ENCODE measurements at places on chromosomes 6 and 20.

- DNase-seq: no peak
These were observed 54.2 kb downstream of the CNR1 start for GRCh38 chr6:88111991-88112390.

DNA sequence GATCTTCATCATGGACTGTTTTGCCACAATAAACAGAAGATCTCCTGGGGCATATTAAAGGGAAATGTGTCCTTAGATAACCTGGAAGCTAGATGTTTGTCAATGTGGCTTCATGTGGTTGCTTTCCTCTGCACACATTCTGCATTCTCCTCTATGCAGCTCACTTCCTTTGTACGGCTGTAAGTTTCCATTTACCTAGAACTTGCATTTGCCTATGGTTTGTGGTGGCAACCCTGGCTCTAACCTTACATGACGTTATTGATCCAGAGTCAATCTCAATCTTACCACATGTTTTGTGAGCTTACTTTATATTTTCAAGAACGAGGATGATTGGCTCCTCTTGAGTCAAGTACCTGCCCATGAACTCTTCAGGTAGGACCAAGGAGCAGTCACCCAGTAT is 863.1 kb downstream of the MAFB start:
- no peak for DNase-seq

DNA sequence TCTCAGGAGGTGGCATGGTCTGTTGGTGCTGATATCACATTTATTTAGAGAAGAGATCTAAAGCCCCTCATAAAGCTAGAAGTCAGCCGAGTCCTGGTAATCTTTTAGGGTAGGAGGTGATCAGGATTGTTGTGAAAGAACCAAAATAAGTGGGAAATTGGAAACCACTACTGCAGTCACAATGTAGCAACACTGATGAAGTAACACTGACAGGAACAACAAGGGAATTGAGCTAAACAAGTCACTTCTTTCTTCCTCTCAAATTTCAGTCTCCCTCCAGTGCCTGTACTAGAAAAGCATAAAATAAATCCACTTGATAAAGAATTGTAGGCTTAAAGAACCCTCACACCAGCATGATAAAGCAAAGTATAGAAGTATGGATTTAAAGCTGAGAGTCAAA is 1509.0 kb downstream of the GRIK2 start:
- DNase-seq: no peak

GRCh38 chr20:23624324-23624691 is 13.4 kb downstream of the CST3 start:
- no peak for DNase-seq

DNA sequence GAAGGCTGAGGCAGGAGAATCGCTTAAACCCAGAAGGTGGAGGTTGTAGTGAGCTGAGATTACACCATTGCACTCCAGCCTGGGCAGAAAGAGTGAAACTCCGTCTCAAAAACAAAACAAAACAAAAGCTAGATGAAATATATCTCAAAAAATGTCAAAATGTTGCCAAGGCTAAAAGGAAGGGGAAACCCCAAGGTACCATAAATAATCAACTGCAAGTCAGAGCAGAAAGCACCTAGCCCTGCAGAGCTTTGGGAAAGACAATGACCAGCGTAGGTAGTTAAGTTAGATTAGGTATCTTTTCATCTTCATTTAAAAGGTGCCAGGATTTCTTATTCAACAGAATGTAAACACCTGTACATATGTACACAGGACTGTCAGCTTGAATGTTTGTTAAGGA is 33.0 kb downstream of the AKIRIN2 start:
- DNase-seq: no peak

GRCh38 chr20:30919514-30920188 is 337.8 kb upstream of the DEFB115 start:
- no peak for DNase-seq

DNA sequence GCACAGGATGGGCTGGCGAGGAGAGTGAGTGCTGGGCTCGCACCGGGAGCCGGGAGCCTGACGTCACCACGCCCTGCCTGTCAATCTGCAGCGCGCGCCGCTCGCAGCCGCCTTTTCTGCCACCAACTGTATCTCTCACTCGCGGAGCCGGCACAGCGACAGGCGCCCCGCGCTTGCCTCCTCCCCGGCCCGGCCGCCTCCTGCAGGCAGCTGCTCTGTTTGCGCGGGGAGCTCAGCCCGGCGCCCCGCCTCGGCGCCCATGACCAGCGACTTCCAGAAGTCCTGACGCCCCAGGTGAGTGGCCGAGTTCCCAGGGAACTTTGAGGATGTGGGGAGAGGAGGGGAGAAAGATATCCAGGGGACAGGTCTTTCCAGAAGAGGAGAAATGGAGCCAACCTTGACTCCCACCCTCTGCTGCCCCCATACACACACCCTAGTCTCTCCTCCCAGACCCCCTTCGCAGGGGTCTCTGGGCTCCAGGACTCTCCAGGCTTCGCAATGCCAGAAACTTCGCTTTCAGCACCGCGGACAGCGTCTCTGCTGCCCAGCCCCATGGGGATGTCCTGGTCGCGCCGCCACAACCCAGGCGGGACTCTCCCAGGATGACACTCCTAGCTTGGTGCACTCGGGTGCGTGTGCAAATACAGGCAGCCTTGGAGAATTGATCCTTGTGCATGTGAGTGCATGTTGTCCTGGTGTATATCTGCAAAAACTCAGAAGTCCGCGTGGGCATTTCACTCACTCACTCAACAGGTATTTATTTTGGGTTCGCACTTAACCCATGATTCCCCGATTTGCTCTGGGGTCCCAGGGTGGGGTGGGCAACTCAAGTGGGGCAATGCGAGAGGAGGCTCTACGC is at the start of gene GPR6:
TSS of gene GPR6 (plus strand) at position 138 of the 859 bp plus-strand sequence. CDS start 802 bp downstream, outside the sequence.
- DNase-seq: peak; percentile 24

GRCh38 chr6:163756079-163756478 is 341.6 kb downstream of the QKI start:
- peak; percentile 69 for DNase-seq

- DNase-seq: no peak
These were observed 25.1 kb downstream of the GLP1R start for GRCh38 chr6:39073471-39074355.

DNA sequence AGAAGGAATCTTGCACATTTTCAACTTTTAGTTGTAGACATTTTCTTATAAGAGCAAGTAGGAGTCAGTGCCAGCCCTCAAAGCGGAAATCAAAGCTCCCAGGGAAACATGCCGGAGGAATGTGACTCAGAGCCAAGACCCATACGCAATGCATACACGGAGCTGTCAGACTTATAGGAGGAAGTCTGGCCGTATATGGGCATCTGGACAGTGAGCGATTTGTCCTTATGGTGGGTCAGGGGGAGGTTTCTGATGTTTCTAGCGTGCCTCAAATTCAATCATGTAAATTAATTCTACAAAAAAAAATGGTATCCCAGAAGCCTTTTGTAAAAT is 3.6 kb upstream of the CCN2 start:
- DNase-seq: peak; percentile 85

- DNase-seq: no peak
These were observed 3.9 kb downstream of the GTF2H5 start for GRCh38 chr6:158172001-158172400.

- DNase-seq: peak; percentile 42
These were observed 243.9 kb upstream of the RUNX2 start for GRCh38 chr6:45084257-45084656.

Data from fibroblast of gingiva (primary cell).